Tibial artery (tissue), 4 donors: ENCODE measurements at places on chromosomes 4 and X.
A peak's percentile ranks its signal among the peaks of the same experiment; 100 is the strongest.

DNA sequence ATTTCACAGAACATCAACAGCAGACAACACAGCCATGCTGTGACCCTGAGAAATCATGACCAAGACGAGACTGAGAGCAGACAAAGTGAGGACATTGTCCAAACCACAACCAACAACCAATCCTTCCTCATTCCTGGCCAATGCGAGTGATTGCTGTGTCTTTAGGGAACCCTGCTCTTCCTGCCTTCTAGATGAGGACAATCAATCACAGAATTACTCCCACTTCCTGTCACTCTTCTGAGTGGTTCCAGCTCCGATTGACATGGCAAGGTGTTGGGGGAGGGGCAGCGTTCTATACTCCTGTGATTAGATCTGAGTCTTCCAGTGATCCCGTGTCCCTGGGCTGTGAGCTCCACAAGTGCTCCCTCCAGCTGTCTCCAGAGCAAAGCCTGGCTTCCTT, 227.8 kb downstream of the STIM2 start:
- no peak for DNase-seq

DNA sequence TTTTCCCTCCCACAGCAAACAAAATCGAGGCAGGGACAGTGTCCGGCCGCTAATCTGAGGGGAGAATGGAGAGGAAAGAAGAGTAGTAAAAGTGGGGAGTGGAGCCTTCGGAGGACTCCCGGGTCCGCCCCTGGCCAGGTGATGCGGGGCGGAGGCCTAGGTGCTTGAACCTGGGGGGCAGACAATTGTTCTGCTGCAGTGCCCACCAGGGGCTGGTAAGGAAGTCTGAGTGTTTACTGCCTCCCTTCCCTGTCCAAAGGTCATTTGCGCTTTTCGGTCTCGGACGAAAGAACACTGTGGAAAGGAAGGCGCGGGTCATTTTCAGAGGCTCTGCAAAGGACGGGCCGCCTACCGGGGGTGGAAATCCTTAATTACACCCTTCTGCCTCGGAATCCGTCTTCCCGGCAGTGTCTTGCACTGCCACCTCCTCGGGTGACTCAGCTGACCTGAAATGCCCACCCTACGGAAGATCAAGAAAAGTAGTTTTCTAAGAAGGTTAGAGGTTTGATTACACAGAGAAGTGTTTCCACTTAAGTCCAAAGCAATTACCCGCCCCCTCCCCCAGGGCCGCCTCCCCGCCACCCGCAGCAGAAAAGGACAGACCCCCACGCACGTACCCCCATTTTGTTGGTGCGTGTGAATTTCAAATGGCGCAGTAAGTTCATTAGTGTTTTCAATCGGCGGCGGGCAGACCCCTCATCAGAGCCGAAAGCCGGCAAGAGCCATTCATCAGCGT, 99.9 kb upstream of the TENM3 start:
- DNase-seq: no peak

- DNase-seq: no peak
These were observed 456 bp downstream of the PPARGC1A start for GRCh38 chr4:23889391-23889790.

DNA sequence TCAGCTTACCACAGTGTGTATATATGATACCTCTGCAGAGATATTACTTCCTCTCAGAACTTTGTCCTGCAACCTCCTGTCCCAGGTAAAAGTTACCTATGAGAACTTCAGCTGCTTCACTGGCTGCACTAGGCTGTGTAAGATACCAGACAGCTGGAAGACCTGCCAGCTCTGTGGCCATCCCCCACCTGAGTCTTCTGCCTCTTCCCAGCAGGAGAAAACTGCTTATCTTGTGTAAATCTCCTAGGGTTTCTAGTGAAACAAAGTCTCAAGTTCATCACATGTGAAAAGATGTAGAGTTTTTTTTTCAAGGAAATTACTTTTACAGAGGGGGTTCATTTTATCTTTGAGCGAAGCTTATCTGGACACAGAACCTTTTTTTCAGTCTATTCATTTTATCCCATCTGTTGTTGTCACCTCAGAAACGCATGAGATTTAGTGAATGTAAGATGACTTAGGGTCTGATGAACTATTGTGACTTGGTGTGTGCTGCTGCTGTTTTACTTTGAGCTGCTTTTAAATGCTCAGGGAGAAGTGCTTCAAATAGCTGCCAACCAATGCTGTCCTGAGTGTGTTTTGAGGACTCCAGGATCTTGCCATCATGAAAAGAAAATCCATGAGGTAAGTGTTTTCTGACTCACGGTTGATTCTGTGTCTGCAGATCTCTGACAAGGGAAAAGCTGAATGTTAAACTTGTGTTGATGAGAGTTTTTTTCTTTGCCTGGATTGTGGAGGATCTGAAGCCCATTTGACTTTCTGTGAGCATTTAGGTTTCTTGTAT, 187.8 kb downstream of the FRAS1 start:
- DNase-seq: no peak

- DNase-seq: no peak
These were observed 66.5 kb upstream of the ADRA2C start for GRCh38 chr4:3699678-3700077.

- DNase-seq: no peak
These were observed 168.6 kb downstream of the COX18 start for GRCh38 chr4:72900952-72901351.

GRCh38 chr4:70761276-70761816, 39.6 kb downstream of the RUFY3 start:
- DNase-seq: no peak

DNA sequence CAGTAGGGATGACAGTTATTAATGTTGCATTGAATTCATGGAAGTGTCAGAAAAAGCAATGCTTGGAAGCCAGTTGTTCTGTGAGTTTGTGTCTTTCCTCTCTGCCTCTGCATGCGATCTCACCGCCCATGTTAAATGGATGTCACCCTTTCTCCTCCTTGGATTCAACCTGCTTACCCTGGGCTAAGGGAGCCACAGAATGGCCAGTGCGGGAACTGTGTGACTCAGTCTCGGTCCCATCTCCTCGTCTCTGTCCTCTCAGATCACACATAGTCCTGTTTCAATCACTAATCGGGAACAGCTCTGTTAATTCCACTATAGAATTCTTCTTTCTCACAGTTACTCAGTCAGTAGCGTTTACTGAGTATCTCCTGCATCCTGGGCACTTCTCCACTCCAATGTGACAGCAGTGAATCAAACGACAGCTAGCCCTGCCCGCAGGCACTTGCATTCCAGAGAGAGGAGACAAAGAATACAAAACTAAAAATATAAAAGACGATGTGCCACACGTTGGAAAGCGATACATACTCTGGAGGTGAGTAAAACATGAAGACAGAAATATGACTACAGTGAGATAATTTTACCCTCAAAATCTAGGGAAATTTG, 53.6 kb upstream of the TLR3 start:
- DNase-seq: no peak

- no peak for DNase-seq
These were observed 15.3 kb downstream of the RNF4 start for GRCh38 chr4:2484185-2484584.

GRCh38 chrX:17154001-17154400, 207.5 kb downstream of the REPS2 start:
- no peak for DNase-seq

DNA sequence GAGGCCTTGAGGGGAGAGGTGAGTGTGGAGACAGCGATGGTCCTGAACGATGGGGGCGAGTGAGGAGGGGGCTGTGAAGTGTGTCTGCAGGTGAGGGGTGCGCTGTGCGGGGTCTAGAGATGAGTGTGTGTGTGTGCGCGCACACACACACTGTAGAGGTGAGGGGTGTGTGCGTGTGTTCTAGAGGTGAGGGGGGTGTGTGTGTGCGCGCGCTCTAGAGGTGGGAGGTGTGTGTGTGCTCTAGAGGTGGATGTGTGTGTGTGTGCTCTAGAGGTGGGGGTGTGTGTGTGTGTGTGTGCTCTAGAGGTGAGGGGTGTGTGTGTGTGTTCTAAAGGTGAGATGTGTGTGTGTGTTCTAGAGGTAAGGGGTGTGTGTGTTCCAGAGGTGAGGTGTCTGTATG, 574 bp downstream of the BST1 start:
- no peak for DNase-seq

DNA sequence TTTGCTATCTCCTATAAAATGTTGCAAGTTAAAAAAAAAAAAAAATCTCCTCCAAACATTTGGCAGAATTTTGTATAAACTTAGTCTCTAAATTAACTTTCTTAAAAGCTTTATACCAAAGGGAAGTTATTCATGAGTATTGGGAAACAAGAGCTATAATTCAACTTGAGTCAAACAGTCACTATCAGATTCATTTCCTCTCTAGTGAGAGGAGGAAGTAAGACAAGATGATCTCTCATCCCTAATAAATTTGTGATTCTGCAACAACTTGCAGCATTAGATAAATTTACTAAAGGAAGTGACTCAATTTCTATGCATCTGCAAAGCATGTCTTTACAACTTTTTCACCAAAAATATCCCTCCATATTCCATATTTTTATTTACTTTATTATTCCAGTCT, 135.4 kb upstream of the GNPDA2 start:
- DNase-seq: no peak

- no peak for DNase-seq
These were observed 189.1 kb upstream of the C1QTNF7 start for GRCh38 chr4:15238720-15239119.

- DNase-seq: no peak
These were observed 24.9 kb downstream of the RHOH start for GRCh38 chr4:40221744-40222143.

DNA sequence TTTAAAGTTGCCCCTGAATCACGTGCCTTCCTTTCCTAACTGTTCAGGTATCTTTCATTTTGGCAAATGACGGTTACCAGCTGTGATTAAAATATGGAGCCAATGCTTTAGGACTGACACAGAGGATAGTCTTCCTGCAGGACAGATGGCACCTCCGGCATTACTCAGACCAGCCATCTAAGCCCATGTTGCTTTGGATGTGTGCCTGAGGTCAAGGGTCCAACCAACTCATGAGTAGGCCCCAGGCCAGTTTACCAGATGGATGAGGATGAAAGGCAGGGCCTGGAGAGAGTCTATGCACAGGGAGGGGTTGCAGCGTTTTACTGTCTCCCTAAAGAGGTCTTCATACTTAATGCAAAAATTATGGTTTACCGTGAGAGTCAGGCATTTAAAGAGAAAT, 174.0 kb upstream of the GATB start:
- DNase-seq: no peak

GRCh38 chr4:170047771-170048354, 21.7 kb upstream of the MFAP3L start:
- no peak for DNase-seq

GRCh38 chr4:8770518-8771257, 101.0 kb downstream of the HMX1 start:
- DNase-seq: peak; percentile 33

- DNase-seq: no peak
These were observed 95.2 kb downstream of the DCLK2 start for GRCh38 chr4:150173432-150173861.

- DNase-seq: no peak
These were observed 32.6 kb upstream of the NKX6-1 start for GRCh38 chr4:84531689-84532088.
